ENCODE measurements at places on chromosomes 5 and 9.

DNA sequence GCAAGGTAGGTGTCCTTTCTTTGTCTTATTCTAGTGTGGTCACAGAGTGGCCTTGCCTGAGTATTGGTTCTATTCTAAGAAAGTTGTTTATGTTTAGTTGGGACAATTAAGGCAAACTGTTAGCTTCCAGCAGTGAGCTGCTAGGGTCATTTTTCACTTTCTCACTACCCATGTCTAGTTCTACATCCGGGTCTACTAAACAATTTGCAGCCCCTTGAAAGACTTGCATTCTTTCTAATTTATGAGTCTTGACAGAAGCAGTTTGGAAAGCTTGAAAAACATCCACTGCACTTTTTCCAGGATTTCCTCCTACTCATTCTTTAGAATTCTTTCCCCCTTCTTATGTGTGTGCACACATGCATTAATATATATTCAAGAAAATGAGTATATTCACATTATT is 892.2 kb upstream of the ACO1 start:
- H3K27me3 ChIP-seq, result no peaks in the 10 kb centered on the region
- no peak overlapping the region for H3K27ac ChIP-seq
- H3K36me3 ChIP-seq, result no peaks in the 10 kb centered on the region
- DNase-seq, result no peak

DNA sequence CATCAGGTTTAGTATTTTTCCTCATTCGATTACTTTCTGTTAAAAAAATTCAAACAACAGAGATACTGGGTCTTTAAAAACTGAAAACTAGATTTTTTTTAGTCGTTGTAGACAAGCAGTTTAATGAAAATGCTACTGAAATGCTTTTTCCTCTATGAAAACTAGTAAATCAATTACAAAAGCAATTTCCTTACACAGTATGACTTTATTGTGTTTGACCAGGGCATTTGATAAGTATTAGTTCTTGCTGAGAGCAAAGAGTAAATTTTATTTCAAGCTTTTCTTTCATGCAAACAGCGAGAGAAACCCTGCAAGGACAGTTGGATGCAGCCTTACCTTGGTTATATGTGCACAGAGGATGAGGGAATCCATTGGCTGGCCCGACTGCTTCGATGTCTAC is 308.5 kb downstream of the MAT2B start:
- H3K27ac ChIP-seq, result no peak overlapping the region
- H3K4me1 ChIP-seq, result no peaks in the 10 kb centered on the region
- no peak overlapping the region for H3K4me3 ChIP-seq
- DNase-seq, result no peak
- H3K27me3 ChIP-seq, result no peaks in the 10 kb centered on the region

- H3K27ac ChIP-seq, result no peak overlapping the region
- H3K4me3 ChIP-seq, result no peak overlapping the region
- no peak for DNase-seq
- no peaks in the 10 kb centered on the region for H3K4me1 ChIP-seq
- no peaks in the 10 kb centered on the region for H3K27me3 ChIP-seq
Measured at GRCh38 chr9:87451149-87451548, 46.5 kb upstream of the DAPK1 start.

DNA sequence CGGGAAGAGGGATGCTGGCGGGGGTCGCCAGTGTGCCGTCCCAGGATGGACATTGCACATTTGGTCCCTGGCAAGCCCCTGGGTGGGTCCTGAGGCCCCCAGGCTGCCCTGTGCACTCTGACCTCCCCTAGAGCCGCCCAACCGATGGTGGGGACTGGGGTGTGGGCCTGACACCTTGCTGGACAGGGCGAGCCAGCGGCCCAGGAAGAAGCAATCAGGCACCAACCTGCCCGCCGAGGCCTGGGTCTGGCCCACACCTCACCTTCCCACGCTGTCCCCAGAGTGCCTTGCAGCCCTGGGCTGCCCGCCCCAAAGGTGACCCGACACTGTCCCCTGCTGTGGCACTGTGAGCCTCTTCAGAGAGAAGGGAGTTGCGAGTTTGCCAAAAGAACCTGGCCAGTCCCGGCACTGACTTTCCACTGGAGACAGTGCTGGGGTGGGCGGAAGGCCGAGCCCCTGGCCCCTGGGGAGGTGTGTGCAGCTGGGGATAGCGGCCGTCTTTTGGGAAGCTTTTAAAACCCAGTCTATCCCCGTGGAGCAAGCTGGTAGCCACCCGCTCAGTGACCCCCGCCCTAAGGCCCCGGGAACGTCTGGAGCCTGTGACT is 12.0 kb upstream of the NRARP start:
- H3K4me1 ChIP-seq, result peaks cover 15% of the 10 kb centered on the region
- peak; percentile 52 for DNase-seq
- H3K27me3 ChIP-seq, result peaks cover 13% of the 10 kb centered on the region
- no peaks in the 10 kb centered on the region for H3K36me3 ChIP-seq
- no peak overlapping the region for H3K4me3 ChIP-seq

DNA sequence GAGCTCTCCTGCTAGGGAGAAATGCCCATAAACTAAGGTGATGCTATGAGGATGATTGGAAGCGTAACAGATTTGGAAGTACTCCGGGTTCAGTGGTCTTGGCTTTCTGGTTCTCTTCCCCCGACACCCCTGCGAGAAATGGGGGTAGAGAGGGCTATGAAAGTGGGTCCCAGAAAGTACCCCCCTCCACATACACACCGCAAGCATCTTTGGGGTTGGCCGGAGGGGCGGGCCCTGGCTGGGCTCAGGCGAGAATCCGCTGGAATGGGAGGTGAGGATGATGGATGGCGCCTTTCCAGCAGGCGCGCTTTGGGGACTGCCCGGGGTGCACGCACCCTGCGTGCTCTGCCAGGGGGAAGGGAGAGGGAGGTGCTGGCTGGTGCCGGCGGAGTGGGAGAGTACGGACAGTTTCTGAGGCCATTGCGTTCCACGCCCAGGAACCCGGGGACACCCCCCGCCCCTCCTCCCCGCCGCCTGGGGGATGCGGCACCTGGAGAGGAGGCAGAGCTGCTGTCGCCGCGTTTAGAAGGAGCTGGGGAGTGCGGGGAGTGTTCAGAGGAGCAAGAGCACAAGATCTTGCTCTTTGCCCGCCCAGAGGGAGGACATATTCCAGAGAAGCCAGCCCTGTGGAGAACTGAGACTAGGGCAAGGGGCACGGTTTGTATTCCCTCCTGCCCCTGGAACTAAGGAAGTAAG is 1.9 kb downstream of the PCSK5 start:
- no peaks in the 10 kb centered on the region for H3K4me1 ChIP-seq
- H3K36me3 ChIP-seq, result no peaks in the 10 kb centered on the region
- no peaks in the 10 kb centered on the region for H3K27me3 ChIP-seq
- H3K4me3 ChIP-seq, result peak overlapping the region; percentile 59
- peak overlapping the region; percentile 92 for H3K27ac ChIP-seq
- DNase-seq, result peak; percentile 71

DNA sequence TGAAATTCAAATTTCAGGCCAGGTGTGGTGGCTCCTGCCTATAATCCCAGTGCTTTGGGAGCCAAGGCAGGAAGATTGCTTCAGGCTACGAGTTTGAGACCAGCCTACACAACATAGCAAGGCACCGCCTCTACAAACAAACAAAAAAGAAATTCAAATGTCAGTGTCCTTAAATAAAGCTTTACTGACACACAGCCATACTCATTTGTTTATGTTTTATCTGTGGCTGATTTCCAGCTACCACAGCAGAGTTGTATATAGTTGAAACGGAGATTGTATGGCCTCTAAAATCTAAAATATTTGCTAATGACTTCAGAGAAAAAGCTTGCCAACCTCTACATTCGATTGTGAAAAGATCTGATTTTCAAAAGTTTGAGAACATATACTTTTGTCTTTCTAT is 15.4 kb downstream of the SHLD3 start:
- no peaks in the 10 kb centered on the region for H3K4me1 ChIP-seq
- H3K27me3 ChIP-seq, result no peaks in the 10 kb centered on the region
- no peak for DNase-seq

- DNase-seq, result peak; percentile 81
- H3K36me3 ChIP-seq, result no peaks in the 10 kb centered on the region
- H3K27me3 ChIP-seq, result no peaks in the 10 kb centered on the region
Measured at GRCh38 chr9:4774209-4774608, 18.5 kb upstream of the RCL1 start.

Measured in sigmoid colon (tissue), 7 donors.